Activated naive CD4-positive, alpha-beta T cell treated with anti-CD3 and anti-CD28 coated beads, Interleukin-2, amount 50 U/mL, for 72 hours (primary cell): ENCODE measurements at places on chromosomes 3 and 15.

DNA sequence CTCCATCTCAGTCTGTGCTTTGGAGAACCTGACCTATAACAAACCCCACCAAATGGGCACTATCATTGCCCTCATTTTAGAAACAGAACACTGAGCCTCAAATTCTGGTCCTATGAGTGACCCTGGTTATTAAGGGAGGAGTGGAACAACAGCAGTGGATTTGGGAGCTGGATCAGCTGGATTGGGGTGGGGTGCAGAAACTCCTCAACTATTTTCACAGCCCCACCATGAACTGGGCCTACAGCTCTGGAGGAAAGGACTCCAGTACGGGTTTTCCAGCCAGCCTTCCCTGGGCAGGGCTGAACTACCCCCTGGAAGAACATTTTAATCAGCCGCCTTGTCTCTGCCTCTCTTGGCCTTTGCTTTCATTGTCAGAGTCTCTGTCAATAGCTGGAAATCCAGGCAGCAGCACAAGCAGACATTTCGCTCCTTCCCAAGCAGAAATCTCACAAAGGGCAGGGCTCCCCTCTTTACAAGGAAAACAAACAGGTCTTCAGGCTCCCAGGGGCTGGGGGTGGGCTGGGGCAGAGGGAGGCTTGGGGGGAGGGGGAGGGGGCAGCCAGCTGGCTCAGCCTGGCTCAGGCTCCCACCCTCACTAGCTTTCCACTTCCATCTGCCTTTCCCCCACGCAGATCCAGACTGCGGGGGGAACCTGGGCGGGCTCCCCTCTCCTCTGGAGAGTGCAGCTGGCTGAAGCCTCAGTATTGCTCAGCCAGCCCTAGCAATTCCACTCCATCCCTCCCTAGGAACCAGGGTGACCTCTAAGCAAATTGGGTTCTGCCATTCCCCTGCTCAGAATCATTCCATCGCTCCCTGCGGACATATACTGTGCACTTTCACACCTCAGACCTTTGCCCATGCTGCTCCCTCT is 13.7 kb upstream of the TLE3 start:
- no peak for DNase-seq

DNA sequence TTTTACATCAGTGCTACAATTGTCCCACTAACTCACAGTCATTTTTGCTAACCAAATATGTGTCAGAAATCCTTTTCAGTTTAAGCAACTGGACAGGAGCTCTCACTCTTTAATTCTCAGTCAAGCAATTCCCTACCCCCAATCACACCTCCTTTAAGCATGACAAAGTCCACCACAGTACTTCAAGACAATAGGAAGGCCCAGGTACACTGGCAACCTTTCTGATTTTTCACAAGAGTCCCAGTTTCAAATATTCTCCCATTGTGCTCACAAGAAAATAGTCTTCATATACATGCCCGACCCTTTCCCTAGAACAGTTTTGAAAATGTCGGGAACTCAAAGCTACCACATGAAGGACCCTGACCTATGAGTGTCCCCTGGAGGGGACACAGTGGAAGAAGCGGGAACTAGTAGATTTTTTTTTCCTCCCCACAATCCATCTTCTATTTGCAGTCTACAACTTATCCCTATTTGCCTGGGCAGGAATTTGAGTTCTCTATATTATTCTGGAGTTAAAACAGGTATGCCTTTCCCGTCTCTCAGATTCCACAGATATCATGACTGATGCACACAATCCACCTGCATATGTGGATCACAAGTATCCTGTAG is 413.5 kb downstream of the TIGIT start:
- no peak for DNase-seq

- DNase-seq: no peak
These were observed 214.8 kb upstream of the CTDSPL start for GRCh38 chr3:37646865-37647264.

GRCh38 chr15:95742836-95743235 is 587.7 kb upstream of the NR2F2 start:
- no peak for DNase-seq

GRCh38 chr15:34161329-34161963 is 48.5 kb downstream of the KATNBL1 start:
- no peak for DNase-seq
